ENCODE measurements at places on chromosomes 2 and 18. TPM values are rescaled to one million over a fixed set of nuclear protein-coding genes. Genes with fewer than 3 reads are reported as not detected.
A peak's percentile ranks its signal among the peaks of the same experiment; 100 is the strongest.

Gene SERPINB13
- total RNA-seq: not detected

- H3K36me3 ChIP-seq: no peaks in the 10 kb centered on the region
- H3K4me3 ChIP-seq: peak overlapping the region; percentile 17
- peak overlapping the region; percentile 85 for H3K27ac ChIP-seq
- H3K4me1 ChIP-seq: peaks cover 38% of the 10 kb centered on the region
- peak; percentile 98 for DNase-seq
- H3K27me3 ChIP-seq: no peaks in the 10 kb centered on the region
Observed at GRCh38 chr18:23311351-23312121, 141.6 kb upstream of the RIOK3 start.

- H3K27ac ChIP-seq: no peak overlapping the region
- no peak for DNase-seq
- no peak overlapping the region for H3K4me3 ChIP-seq
- H3K27me3 ChIP-seq: peaks cover 5% of the 10 kb centered on the region
- H3K36me3 ChIP-seq: no peaks in the 10 kb centered on the region
Observed at GRCh38 chr2:238117199-238118154, 17.3 kb downstream of the ESPNL start.

Gene CCDC178
- total RNA-seq: not detected

DNA sequence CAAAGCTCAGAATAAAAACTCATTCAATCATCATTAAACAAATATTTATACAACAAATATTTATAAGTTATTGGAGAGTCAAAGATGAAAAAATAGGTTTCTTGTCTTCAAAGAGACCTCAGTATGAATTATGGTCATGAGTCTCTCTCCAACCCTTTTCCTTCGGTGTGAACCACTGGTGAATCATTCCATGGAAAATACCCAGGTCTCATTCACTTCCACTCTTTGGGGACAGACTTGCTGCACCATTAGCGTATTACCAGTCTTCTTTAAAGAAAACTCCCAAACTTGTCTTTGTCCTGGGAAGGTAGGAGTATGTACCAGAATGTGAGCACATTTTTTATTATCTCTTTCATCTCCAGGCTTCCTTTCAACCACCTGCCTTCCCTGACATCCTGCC is 257.4 kb upstream of the RBMS1 start:
- H3K4me1 ChIP-seq: peaks cover 38% of the 10 kb centered on the region
- peak; percentile 68 for DNase-seq
- no peaks in the 10 kb centered on the region for H3K36me3 ChIP-seq
- H3K27me3 ChIP-seq: no peaks in the 10 kb centered on the region

Gene CACNB4
- total RNA-seq: 2.9 TPM

Gene LDLRAD4
- 40.1 TPM for total RNA-seq

- DNase-seq: no peak
- H3K36me3 ChIP-seq: peaks cover 14% of the 10 kb centered on the region
- no peak overlapping the region for H3K4me3 ChIP-seq
- H3K27ac ChIP-seq: no peak overlapping the region
- H3K4me1 ChIP-seq: peaks cover 29% of the 10 kb centered on the region
- no peaks in the 10 kb centered on the region for H3K27me3 ChIP-seq
Observed at GRCh38 chr2:160303076-160303475, 103.0 kb upstream of the ITGB6 start.

GRCh38 chr2:147150241-147150635 is 694.6 kb upstream of the ACVR2A start:
- no peaks in the 10 kb centered on the region for H3K36me3 ChIP-seq
- no peak overlapping the region for H3K27ac ChIP-seq
- no peak for DNase-seq
- no peaks in the 10 kb centered on the region for H3K27me3 ChIP-seq
- H3K4me3 ChIP-seq: no peak overlapping the region

DNA sequence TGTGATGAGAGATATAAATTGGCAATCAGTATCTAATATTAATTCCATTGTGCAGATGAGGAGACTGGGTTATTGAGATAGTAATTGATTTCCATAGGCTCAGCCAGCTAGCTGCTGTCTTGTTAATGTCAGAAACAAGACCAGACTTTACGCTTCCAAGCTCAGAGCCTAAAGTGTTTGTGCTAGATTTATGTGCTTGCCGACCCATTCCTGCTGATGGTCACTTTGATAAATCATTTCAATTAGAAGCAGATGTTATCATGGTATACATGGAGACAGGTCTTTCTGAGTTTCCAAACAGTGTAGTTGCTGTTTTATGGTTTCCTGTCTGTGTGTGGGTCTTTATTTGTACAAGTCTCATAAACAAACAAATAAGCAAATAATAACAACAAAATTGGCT is 92.8 kb downstream of the AQP4 start:
- no peak overlapping the region for H3K27ac ChIP-seq
- no peak for DNase-seq
- no peaks in the 10 kb centered on the region for H3K27me3 ChIP-seq
- H3K36me3 ChIP-seq: no peaks in the 10 kb centered on the region
- H3K4me1 ChIP-seq: no peaks in the 10 kb centered on the region
- H3K4me3 ChIP-seq: no peak overlapping the region

GRCh38 chr2:98478907-98479306 is 34.2 kb downstream of the INPP4A start:
- DNase-seq: no peak
- no peaks in the 10 kb centered on the region for H3K27me3 ChIP-seq
- no peak overlapping the region for H3K4me3 ChIP-seq
- H3K4me1 ChIP-seq: peaks cover 15% of the 10 kb centered on the region
- no peaks in the 10 kb centered on the region for H3K36me3 ChIP-seq
- no peak overlapping the region for H3K27ac ChIP-seq

DNA sequence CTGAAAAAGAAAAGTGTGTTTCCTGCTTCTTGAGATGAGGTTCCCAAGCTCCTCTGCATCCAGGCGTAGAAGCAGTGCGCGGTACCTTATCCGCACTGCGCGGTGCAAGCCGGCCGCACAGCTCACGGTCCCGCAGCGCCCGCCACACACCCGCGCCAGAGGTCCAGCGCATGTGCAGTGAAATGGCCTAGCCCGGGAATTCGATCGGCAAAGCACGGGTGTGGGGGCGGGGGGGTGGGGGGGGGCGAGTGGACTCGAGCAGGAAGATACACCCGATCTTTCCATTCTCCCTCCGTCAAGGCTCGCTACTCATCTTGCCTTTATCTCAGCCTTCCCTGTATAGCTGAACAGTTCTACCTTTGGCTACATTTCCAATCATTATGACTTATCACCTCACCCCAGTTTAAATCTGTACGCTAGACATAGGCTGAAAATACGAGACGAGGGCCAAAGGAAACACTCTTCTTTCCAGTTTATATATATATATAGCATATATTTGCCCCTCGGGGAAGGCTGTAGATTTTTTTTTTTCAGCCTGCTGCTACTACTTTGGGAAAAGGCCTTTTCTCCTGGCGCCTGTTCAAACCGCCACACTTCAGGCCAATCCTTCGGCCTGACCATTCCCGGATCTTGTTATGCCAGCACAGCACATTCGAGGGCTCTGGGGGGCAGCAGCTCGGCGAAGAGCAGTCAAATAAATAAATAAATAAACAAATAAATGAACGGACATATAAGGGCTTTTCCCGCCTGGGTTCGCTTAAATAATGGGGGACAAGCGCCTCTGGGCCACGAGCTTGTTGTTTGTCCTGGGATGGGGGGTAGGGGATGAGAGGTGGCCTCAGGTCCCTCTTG is 10.4 kb downstream of the HOXD8 start:
- DNase-seq: no peak
- peaks cover 81% of the 10 kb centered on the region for H3K27me3 ChIP-seq
- H3K4me1 ChIP-seq: peaks cover 8% of the 10 kb centered on the region
- no peaks in the 10 kb centered on the region for H3K36me3 ChIP-seq

DNA sequence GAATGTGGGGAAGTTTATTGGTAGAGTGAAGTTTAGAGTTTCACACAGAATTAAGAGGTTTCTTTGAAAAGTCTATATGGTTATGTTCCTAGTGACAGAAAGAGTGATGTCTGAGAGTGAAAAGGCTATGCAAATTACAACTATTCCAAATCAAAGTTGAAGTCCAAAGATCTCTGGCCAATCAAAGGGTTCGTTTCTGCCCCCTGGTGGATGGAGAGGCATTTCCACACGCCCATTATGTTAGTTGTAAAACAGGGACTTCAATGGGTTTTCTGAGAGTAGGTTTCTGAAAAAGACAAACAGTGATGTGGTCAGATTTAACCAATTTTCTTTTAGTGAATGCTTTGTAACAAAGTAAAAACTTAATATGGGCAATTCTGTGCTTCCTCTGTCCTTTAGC is 441.5 kb upstream of the POU3F3 start:
- DNase-seq: no peak
- H3K36me3 ChIP-seq: no peaks in the 10 kb centered on the region
- H3K4me3 ChIP-seq: no peak overlapping the region
- no peaks in the 10 kb centered on the region for H3K4me1 ChIP-seq
- H3K27me3 ChIP-seq: no peaks in the 10 kb centered on the region

Gene CFAP65
- 0.27 TPM for total RNA-seq

DNA sequence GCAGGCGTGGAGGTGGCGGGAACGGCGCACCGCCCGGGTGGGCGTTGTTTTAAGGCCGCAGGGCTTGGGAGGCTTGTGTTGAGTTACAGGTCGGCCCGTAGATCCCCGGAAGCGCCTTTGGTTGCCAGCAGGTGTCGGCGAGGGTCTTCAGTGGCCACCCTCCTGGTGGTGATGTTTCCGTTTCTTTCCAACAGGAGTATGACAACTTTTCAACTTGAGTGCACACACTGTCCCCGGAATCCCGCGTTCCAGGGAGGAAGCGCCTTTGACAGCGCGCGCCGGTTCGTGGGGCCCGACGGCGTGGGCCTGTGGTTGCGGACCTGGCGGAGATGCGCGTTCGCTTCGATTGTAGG is 1.0 kb upstream of the HDAC4 start:
- peaks cover 15% of the 10 kb centered on the region for H3K4me1 ChIP-seq
- no peaks in the 10 kb centered on the region for H3K36me3 ChIP-seq
- no peak for DNase-seq
- peak overlapping the region; percentile 100 for H3K27ac ChIP-seq
- H3K27me3 ChIP-seq: no peaks in the 10 kb centered on the region

DNA sequence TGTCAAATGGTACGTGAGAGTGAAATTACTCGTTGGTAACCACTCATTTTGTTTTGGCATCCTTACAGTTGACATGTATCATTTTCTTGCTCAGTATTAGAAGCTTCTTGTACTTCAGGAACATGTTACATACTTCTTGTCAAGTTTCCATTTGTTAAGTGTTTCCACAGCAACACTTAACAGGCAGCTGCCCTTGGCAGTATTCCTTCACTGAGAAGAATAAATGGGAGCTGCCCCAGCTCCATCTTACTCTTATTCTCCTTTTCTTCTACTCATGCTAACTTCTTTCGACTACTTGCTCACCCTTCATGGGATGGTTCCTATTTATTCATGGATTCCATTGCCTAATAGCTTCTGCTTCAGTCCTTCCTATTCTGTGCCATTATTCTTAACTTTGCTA is 60.1 kb upstream of the TUBA3E start:
- H3K36me3 ChIP-seq: no peaks in the 10 kb centered on the region
- H3K27me3 ChIP-seq: peaks cover 11% of the 10 kb centered on the region
- DNase-seq: no peak
- H3K4me1 ChIP-seq: no peaks in the 10 kb centered on the region

DNA sequence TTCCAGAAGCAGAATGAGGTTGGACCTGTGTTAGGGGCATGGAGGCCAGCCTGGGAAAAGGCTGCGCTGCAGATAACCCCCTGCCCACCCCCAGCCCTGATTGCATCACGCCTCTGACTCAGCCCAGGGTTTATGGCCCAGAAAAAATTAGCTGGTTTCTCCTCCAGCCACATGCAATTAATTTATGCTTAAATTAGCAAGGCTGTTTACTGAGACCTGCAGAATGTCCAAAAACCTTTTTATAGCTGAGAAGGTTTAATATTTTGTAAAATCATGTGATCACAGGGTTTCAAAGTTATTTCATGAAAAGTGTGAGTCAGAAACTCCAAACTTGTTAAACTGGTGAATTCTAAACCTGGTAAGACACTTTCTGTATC is 123.1 kb upstream of the HDAC4 start:
- H3K36me3 ChIP-seq: no peaks in the 10 kb centered on the region
- no peaks in the 10 kb centered on the region for H3K27me3 ChIP-seq
- no peak overlapping the region for H3K4me3 ChIP-seq
- DNase-seq: no peak
- no peak overlapping the region for H3K27ac ChIP-seq

Gene FAM161A
- 2.8 TPM for total RNA-seq

Gene SGPP2
- 0.20 TPM for total RNA-seq

GRCh38 chr18:74429096-74429495 is 28.0 kb downstream of the DIPK1C start:
- no peak overlapping the region for H3K27ac ChIP-seq
- DNase-seq: no peak
- no peak overlapping the region for H3K4me3 ChIP-seq
- no peaks in the 10 kb centered on the region for H3K27me3 ChIP-seq
- no peaks in the 10 kb centered on the region for H3K4me1 ChIP-seq

DNA sequence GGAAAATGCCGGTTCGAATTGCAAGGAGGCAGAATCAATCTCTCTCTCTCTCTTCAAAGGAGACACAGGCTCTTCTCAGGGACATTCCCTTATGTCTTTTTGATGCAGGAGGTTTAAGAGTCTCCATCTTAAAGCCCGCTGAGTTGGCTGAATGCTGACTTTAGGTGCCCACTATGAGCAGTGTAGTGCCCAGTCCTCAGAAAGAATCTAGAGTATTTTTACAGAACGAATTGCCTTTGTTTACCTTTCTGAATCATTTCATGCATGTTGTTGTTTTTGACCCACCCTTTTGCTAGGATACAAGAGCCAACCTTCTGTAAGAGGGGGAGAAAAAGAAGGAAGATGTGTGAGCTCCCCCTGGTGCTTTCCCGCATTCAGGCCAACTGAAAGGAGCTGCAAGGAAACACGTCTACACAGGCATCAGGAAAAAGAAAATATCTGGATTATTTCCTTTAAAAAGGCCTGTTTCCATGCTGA is 193.5 kb upstream of the TCF4 start:
- DNase-seq: peak; percentile 70
- no peak overlapping the region for H3K27ac ChIP-seq
- no peaks in the 10 kb centered on the region for H3K36me3 ChIP-seq
- H3K4me1 ChIP-seq: peaks cover 4% of the 10 kb centered on the region

Gene EIF4E2
- 112 TPM for total RNA-seq

GRCh38 chr2:12397854-12398253 is 318.9 kb upstream of the TRIB2 start:
- H3K4me1 ChIP-seq: no peaks in the 10 kb centered on the region
- H3K27ac ChIP-seq: no peak overlapping the region
- no peaks in the 10 kb centered on the region for H3K36me3 ChIP-seq
- DNase-seq: no peak
- H3K4me3 ChIP-seq: no peak overlapping the region

Gene PLB1
- total RNA-seq: 1.9 TPM

GRCh38 chr2:64267699-64268098 is 123.5 kb upstream of the PELI1 start:
- peak; percentile 61 for DNase-seq
- no peaks in the 10 kb centered on the region for H3K27me3 ChIP-seq

Data from astrocyte (in vitro differentiated cells and primary cell).